ENCODE measurements at places on chromosomes 2 and 18.
A peak's percentile ranks its signal among the peaks of the same experiment; 100 is the strongest.

- DNase-seq: no peak
These were observed 67.2 kb downstream of the REV1 start for GRCh38 chr2:99422599-99422998.

GRCh38 chr18:5295231-5295920, at the start of gene ZBTB14:
ZBTB14 (minus strand) TSS chr18:5295726; CDS start chr18:5293246, 2,480 bp downstream.
- DNase-seq: peak; percentile 67

- DNase-seq: no peak
These were observed 219.5 kb upstream of the SOX11 start for GRCh38 chr2:5472673-5473072.

GRCh38 chr2:85851253-85852151, 37.3 kb downstream of the ST3GAL5 start:
- no peak for DNase-seq

- DNase-seq: no peak
These were observed 9.6 kb upstream of the DPYSL5 start for GRCh38 chr2:26838121-26838906.

- DNase-seq: no peak
These were observed 1.1 kb upstream of the ASAP2 start for GRCh38 chr2:9205486-9205885.

DNA sequence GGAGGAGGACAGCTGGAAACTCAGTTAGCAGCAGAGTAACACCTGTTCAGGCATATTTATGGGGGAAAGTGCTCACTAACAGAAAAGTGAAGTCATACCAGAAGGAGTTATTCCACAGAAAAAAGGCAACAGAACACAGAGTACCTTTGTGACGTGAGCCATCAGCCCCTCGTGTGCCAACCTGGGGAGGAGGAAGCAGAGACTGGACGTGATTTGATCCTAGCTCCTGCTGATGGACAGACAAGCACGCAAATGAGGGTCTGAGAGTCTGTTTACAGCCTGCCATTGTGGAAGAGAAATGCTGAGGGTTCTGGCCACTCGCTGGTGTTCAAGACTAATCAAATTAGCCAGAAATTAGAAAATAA, 120.7 kb downstream of the ZNF521 start:
- DNase-seq: no peak

GRCh38 chr2:8089596-8089995, 592.3 kb upstream of the ID2 start:
- no peak for DNase-seq

DNA sequence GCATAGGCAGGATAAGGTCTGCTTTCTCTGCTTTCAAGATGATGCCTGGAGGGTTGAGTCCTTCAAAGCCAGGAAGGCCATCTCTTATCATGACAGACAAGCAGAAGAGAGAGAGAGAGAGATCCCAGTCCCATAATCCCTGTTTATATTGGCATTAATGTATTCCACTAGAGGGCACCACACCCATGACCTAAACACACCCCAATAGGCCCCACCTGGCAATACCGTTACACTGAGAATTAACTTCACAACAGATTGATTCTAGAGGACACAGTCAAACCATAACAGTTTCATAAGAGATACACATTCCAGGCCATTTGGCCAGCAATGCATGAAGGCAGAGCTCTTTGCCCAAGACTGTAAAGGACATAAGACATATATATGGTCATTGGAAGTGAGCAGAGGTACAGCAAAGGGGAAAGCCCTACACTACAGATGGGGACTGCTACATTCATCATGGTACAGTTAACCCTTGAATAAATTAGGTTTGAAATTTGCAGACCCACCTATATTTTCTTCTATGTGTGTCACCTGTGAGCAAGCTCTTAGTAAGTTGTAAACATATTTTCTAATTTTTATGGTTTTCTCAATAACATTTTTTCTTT, 1516.1 kb downstream of the RPIA start:
- no peak for DNase-seq

GRCh38 chr2:229489016-229489415, 217.9 kb upstream of the PID1 start:
- DNase-seq: no peak

DNA sequence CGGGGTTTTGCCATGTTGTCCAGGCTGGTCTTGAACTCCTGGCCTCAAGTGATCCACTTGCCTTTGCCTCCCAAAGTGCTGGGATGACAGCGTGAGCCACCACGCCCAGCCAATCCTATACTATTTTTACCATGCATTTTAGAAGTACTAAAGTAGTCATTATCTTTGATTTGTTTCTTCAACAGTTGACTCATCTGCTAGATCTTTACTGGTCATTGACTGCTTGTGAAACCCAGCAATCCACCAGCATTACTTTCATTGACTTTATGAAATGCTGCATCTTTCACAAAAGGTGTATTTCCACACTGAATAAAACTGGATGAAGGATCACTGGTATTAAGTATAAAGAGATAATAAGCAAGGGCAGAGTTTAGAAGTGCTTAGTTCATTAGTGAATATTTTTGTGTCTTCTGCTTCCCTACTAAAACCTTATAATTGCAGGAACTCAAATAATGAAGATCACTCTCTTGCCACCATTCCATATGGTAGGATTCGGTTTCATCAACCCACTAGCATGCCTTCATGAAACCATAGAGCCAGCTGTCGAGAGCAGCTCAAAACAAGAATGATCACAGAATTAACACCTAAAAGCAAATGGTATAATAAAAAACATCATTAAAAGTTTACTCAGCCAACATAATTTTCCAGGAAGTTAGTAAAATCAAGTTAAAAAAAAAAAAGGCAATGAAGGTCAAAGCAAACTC, 33.1 kb downstream of the IRS1 start:
- no peak for DNase-seq

Measured in activated CD4-positive, alpha-beta T cell treated with anti-CD3 and anti-CD28 coated beads for 48 hours (primary cell).